ENCODE measurements at places on chromosomes 11 and 22.

DNA sequence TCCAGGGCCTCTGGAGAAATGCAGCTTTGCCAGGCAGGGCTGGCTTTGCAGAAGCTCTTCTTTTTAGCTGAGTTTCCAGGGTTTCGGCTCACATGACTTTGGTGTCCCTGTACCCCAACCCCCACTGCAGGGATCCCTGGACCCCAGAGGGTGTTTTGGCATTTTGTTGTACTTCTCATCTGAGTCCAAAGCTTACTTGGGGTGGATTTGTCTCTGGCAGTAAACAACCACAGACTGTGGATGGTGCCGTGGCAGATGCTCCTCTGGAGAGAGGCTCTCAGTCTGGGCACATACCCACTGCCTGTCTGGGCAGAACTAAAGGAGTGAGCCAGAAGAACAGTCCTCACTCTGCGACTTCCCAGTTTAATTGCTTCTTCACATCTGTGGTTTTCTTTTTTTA is 49.6 kb downstream of the COMMD9 start:
- DNase-seq: no peak

- DNase-seq: no peak
These were observed 5.0 kb downstream of the SIGIRR start for GRCh38 chr11:409600-410483.

- DNase-seq: peak; percentile 73
These were observed 6.6 kb upstream of the NLRP10 start for GRCh38 chr11:7971846-7972245.

GRCh38 chr11:3971756-3972404 is 116.4 kb downstream of the STIM1 start:
- peak; percentile 38 for DNase-seq

DNA sequence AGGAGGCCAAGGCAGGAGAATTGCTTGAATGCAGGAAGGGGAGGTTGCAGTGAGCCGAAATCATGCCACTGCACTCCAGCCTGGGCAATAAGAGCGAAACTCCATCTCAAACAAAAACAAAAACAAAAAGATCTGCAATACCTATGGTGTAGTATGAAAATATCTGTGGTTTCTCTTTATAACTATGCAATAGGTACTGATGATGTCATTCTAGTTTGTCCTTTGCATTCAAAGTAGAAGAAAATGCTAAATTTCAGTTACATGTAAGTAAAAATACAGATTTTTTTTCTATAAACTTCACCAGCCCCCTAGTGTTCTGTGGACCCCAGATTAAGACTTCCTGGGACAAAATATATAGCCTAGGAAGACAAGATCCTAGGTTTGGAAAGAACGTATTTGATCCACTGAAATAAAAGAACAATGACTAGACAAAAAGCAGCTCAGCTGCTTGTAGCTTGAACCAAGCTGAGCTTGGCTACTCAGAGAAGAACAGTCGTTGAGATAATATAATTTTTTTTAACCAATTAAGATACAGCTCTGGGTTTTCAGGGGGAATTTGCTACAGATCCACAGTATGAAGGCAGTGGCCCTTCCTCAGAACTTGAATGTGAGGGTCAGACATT is 2.8 kb upstream of the HBE1 start:
- no peak for DNase-seq

DNA sequence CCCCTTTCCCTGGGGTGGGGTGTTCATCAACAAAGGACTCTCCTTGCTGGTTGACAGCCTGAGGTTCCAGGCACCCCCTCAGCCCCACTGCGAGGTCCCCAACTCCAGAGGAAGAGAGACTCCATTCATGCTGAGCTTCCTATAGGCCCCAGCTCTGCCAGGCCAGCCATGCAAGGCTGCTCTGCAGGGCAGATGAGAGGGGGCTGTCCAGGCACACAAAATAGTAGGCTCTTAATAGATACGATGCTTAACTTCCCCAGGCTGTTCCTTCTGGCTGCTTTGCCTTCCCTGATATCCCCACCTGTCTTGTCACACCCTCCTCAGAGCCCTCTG is 45.0 kb upstream of the CRYBB3 start:
- no peak for DNase-seq

- DNase-seq: no peak
These were observed 63.5 kb upstream of the ZC3H12C start for GRCh38 chr11:110029714-110030113.

DNA sequence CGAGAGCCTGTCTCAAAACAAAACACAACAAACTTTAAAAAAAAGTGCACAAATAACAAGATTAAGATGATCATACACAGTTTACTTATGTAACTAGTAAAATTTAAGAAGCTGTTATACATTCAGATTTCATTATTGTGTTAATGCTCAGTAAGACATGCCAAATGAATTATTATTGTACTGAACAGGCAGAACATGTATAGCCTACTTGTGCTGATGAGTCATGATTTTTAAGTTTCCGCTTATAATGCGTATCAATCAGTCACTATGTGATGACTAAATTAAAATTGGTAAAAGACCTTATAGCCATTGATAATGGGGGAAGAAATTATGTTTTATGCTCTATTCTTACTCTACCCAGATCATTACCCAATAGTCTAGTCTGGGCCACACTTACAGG is 20.5 kb upstream of the EXPH5 start:
- no peak for DNase-seq

DNA sequence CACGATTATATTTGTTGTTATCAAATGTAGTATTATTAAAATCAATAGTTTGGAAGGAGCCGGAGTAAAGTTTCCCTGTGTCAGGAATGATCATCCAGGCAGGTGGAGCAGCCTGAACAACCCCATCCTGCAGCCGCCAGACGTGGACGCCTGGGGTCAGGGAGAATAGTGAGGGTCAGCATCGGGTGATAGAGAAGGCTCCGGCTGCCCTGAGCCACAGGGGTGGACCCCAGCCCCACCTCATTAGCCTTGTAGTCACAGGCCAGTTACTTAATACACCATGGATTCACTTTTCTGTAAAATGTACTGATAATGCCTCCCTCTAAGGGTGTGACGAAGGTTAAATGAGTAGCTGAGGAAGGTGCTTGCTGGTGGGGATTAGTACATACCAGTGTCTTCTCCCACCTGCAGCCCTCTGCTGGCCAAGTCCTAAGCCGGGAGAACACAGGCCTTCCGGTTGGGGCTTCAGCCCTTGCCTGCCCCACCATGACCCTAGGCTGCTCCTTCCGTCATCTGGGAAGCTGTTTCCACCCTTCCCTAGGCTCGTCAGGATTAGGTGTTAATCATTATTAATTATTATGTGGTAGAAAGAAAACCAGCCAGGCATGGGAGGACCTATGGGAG is 14.9 kb downstream of the TMEM121B start:
- DNase-seq: no peak

DNA sequence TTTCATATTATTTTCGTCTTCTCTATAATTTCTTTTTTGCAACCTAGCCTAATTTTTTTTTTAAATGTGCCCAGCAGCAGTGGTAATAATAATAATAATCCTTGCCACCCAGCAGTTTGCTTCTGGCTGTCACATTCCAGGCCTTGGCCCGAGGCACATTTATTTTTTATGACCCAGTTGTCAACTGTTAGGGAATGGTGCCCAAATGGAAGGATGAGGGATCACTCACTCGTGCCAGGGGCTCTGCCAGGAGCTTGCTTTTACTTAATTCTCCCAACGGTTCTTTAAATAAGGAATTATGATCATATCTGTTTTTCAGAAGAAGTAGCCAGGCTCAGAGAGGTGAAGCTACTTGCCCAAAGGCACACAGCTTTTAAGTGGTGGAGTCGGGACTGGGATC is 49.6 kb downstream of the MYO18B start:
- no peak for DNase-seq

DNA sequence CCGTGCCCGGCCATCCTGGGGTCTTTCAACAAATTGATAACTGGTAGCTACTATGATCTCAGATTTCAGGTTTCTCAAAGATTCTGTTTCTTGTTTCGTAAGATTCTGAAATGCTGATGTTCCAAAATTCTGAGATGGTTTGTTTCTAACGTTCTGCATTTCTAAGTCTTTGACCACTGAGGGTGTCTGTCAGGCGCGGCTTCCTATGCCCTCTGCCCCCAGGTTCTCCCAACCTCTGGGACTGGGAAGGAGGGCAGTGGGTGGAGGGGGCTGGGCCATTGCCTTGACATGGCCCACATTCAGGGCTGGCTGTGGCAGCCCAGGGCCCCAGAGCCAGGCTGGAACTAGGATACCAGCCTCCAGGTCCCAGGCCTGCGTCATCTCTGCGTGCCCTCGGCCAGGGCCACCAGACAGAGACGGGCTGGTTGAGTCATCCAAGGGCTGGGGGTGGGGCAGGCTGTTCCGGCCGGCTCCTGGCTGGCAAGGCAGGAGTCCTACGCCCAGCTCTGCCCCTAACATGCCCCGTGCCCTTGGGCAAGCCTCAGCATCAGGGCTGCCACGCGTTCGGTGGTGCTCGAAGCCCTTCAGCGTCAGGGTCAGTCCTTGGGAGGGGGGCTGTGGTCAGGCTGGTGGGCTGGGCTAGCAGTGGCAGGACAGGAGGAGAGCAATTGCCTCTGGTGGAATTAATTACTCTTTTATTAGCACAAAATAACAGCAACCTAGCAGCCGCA is 5.2 kb downstream of the TMEM134 start:
- DNase-seq: no peak

- no peak for DNase-seq
These were observed 36.0 kb upstream of the CHRNA10 start for GRCh38 chr11:3707176-3707575.

DNA sequence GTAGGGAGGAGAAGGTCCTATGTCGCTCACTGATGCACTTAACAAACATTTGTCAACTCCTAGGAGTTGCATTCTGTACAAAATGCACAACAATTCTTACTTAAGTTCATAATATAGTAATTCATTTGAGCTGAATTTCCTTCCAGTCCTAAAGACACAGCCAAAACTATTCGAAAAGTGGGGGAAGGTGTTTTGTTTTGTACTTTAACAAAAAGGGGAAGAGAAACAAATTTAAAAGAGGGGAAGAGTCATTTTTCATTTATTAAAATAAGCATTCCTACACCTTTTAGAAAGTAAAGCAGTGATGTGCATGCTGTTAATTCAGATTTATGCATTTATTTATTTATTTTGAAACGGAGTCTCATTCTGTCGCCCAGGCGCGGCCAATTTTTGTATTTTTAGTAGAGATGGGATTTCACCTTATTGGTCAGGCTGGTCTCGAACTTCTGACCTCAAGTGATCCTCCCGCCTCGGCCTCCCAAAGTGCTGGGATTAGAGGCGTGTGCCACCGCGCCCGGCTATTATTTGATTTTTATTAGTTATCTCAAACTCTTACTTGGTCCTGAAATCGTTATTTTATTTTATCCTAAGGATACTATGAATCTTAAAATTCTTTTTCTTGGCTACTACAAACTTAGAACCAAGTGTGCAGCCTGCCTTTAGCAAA is 1.1 kb upstream of the FANCF start:
- DNase-seq: no peak

GRCh38 chr11:44601471-44602370 is 36.3 kb downstream of the CD82 start:
- no peak for DNase-seq

DNA sequence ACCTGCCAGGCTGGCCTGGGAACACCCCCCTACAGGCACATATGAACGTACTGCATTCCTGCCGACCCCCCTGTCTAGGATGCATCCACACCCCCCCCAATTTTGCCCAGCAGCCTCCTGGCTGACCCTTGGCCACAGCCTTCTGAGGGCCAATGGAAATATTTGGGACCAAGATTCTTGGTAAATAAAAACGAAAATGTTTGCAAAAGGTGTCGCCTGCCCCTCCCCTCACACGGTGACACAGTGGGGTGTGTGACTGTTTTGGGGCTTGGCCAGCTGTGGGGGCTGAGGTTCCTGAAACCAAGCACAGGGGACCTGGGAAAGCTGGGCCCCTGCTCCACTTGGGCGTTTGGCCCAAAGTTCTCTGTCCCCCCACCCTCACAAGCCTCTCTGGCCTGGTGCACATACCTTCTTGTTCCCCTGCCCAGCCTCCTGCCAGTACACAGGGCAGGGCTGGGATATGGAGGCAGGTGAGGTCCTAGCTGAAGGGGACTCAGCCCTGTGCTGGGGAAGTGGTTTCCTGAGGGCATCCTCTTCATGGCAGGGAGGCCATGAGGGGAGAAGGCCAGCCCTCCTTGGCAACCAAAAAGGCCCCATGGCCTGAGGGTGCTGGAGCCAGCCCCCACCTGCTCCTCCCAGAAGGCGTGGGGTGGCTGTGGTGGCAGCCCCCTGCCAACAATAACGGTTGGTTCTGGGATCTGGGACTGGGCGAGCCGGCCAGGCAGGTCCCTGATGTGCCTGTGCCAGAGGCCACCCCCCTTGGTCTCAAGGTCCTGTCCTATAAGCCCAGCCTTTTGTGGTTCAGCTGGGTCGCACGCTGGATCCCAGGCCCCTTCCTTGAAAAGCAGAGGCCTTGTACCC is 2.1 kb upstream of the CRACR2B start:
- no peak for DNase-seq

DNA sequence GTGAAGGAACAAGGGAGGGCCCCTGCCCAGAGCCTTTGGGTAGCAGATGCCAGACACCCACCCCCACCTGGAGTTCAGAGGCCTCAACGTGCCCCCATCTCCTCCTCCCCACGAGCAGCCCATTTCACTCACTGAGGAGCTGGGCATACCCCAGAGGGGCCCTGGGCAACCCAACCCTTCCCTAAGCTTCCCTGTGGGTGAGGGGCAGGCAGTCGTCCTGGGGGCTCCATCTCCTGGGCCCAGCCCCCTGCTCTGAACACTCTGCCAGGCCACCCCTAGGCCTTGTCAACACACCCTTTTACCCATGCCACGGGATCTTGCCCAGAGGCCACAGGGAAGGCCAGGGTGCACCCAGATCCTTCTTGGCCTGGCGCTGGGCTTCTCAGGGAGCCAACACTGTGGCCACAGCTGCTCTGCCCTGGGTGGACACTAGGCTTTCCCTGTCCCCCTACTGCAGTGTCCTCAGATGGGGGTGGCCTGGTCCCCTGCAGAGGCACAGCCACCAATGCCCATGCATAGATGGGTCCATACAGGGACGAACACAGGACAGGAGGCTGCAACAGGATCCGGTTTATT is 3.4 kb downstream of the SLC25A1 start:
- no peak for DNase-seq

- DNase-seq: no peak
These were observed 9.1 kb upstream of the RAC2 start for GRCh38 chr22:37253126-37253660.

- no peak for DNase-seq
These were observed 689.4 kb downstream of the BRD1 start for GRCh38 chr22:49138250-49138790.

DNA sequence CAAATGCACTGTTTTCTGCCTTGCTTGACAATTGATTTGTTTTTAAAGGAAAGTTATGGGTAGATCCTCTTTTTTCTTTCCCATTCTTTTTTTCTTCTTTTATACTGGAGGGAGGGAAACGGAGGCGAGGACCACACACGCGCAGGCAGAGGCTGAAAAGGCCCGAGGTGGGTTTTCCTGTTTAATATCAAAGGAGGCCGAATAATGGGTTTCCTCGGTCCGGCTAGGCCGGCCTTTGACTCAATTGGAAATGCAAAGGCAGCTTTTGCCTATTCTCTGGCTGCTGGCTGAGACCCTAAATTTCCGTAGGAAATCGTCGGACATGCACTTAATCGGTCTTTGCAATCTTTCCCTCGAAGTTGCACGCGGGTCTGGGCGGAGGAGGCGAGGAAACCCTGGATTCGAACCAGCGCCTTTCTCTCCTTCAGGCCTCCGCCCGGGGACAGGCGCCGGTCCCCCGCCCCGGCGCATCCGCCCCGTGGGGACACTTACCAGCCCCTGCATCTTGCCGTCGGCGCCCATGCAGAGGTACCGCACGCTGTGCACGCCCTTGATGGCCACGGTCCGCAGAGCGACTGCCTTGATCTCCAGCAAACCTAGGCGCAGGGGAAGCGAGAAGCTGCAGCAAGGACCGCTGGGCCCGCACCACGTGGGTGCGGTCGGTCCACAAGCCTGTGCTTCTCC is 911 bp downstream of the FGF19 start:
- DNase-seq: no peak

- DNase-seq: peak; percentile 88
These were observed 23.6 kb downstream of the MYEOV start for GRCh38 chr11:69317401-69318092.
